CD8-positive, alpha-beta T cell (primary cell): ENCODE measurements at places on chromosomes 12 and 14.

- peak; percentile 92 for DNase-seq
These were observed 50.5 kb downstream of the IRF2BPL start for GRCh38 chr14:76977793-76978720.

DNA sequence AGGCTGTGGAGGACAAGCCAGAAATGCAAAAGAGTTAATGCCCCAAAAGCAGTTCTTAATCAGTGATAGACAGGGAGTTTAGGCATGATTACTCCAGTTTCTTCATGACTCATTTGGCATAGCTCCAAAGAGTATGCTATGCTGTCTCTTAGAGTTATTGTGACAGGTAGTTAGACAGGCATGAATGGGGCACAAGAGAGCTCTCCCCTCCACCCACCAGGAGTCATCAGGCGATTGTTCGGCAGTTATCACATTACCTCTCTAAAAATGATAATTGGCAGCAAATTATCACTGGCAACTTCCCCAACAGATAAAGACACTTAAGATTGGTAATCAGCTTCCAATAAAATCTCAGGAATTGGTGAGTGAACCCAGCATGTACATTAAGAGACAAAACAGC, 320.1 kb downstream of the DAD1 start:
- peak; percentile 7 for DNase-seq

GRCh38 chr12:63876980-63877379, 32.5 kb downstream of the SRGAP1 start:
- no peak for DNase-seq

GRCh38 chr14:28375295-28375694, 391.3 kb upstream of the FOXG1 start:
- no peak for DNase-seq

DNA sequence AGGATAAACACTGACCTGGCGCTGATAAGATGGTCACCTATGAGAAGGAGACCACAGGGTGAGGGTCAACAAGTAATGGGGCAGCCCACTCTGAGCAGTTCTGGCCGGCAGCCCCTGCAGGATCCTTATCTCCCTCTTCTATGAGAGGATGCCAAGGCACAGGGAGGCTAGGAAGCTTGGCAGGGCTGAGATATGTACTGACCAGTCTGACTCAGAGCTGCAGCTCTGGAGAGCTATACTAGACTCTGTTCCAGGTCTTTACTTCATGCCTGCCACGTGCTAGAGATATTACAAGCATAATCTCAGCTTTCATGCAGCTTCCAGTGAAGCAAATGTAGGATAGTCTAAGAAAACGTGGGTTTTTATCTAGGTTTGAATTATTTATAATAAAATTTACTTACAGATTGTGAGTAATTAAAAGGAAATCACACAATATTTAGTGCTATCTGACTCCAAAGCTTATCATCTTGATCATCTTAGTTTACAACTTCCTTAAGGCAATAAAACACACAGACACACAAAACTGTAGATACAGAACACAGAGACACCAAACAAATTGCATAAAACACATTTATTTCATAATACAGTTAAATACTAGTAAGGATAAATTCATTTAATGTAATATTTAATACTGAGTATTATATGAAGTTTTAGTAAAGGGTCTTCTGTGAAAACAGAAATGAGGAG, 32.3 kb downstream of the GIT2 start:
- no peak for DNase-seq

GRCh38 chr14:94441531-94442205, 10.9 kb downstream of the SERPINA11 start:
- no peak for DNase-seq

GRCh38 chr14:69561893-69562292, 12.8 kb downstream of the CCDC177 start:
- DNase-seq: no peak

GRCh38 chr12:131074221-131075083, 120.7 kb downstream of the ADGRD1 start:
- DNase-seq: no peak

GRCh38 chr12:1829306-1829900, 9.0 kb downstream of the LRTM2 start:
- no peak for DNase-seq

DNA sequence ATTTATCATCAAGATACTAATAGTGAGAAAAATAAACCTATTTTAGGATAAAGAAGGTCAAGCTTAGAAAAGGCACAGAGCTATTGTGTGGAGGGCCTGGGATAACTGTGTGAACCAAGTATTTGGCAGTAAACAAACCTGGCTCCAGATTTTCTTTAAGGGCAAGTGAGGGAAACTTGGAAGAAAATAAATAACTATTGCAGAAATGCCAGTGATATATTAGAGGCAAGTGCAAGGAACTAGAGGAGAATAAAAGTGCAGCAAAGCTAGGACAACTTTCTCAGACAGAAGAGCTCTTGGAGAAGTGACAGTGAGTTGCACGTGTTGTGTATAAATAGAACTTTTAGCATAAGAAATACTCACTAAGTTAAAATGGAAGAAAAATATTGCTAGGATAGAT, 83.7 kb downstream of the PRKD1 start:
- no peak for DNase-seq

- no peak for DNase-seq
These were observed 133.5 kb downstream of the BICD1 start for GRCh38 chr12:32240162-32240561.

DNA sequence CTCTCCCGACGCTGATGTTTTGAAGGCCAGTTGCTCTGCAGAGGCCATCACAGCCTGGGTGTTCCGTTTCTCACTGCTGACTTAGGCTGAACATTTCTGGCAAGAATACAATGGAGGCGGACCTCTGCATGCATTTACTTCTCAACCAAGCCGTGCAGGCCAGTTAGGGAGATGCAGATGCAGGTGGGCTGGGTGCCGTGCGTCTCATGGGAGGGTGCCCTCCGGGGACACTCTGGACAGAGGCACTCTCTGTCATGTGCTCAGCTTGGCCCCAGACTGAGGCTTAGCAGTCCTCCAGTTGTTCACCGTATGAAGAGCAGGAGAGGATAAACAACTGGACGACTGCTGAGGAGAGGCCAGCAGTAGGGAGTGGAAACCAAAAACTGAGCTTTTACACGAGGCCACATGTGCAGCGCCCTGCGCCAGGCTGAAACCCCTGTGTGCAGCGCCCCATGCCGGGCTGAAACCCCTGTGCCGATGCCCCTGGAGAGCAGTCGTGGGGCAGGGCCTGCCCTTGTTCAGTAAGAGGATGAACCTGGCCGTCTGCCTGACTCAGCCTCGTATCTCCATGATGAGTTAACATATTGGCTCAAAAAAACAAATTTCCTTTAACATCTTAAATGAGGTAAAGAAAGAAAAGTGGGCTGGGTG, 32.3 kb downstream of the DDX51 start:
- DNase-seq: no peak

GRCh38 chr14:51566831-51567582, 84.7 kb upstream of the FRMD6 start:
- peak; percentile 57 for DNase-seq

GRCh38 chr12:105874121-105874520, 264.6 kb downstream of the NUAK1 start:
- no peak for DNase-seq

- DNase-seq: no peak
These were observed 25.2 kb downstream of the SPRING1 start for GRCh38 chr12:116712458-116713303.

DNA sequence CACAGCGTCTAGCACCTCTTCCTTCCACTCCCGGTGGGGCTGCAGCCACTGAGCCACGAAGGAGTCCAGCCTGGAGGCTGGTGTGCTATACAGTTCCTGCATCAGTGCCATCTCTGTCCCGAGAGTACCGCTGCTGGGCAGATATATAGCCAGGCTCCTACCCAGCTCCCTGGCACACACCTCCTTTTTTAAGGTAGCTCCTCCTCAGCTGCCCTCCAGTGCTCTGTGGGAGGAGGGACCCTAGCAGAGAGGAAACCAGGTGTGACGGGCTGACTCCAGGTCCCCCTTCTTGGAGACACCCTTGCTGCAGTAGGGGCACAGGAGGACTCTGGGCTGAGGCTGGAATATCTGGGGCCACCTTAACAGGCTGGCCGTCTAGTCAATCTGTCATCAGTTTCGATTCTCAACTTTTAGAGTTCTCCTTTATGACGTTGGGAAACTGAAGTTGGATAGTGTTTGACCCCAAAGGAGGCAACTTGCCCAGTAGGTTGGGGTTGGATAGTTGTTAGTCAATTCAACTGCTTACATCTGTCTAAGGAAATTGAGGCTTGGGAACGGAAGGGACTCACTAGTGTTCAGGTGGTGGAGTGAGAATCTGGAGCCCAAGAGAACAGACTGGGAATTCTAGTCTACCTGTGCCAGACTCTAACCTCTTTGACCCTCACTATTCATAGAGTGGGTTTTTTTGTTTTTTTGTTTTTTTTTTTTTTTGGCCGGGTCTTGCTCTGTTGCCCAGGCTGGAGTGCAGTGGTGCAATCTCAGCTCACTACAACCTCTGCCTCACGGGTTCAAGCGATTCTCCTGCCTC, at the start of gene OASL:
OASL (minus strand) TSS at position 386 of the 808 bp plus-strand sequence; CDS start at position 111, 275 bp downstream.
- DNase-seq: peak; percentile 46

- DNase-seq: no peak
These were observed at the start of gene RFX4 for GRCh38 chr12:106582641-106583230. Gene RFX4, plus strand, starts transcription at chr12:106583004. Its CDS starts 317 bp downstream, at chr12:106583321.

GRCh38 chr12:92337128-92337527, 191.5 kb upstream of the BTG1 start:
- no peak for DNase-seq

DNA sequence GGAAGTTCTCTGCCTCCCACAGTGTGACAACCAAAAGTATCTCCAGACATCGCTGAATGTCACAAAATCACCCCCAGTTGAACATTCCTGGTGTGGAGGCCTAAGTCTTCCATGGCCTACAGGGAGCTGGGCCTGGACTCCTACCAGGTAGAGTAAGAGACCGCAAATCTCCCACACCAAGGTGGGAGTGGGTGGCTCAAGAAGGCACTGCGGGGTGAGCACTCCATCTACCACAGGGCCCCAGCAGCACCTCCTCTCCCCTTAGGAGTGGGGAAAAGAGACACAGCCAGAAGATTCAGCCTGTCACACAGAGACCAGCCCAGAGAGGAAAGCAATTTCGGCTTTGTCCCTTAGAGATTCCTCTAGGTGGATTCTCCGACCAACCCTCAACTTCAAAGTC, 25.5 kb downstream of the LRTM2 start:
- no peak for DNase-seq

DNA sequence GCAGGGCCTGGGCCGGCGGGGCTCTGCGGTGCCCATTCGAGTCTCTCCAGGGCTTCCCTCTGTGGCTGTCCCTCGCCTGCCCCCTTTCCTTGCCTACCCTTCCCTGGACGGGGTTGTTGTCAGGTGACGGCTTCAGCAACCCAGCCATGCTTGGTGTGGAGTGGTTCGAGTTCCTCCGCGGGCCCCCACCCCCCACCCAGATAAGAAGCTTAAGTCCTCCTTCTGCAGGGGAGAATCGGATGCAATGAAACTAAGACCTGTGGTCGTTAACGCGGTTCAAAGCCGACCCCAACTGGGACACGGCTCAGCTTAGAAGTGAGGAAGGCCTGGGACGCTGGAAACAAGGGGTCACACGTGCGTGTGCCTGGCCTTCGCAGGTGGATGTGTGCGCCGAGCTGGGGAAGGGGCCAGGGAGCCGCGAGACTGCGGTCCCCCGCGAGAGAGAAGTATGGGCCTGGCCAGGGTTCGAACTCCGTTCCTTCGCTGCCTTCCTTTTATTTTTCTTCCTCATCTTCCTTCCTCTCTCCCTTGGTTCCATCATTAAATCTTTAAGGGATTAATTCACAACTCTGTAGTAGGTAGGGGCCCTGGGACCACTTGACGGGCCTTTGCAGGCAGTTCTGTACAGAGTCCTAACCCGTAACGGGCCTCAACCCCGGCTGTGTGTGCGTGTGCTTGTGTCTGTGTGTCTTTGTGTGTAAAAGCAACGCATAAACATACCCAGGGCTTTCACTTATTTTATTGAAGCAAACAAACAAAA, 3.5 kb downstream of the TTC6 start:
- DNase-seq: no peak

GRCh38 chr12:118680356-118680963, 300.9 kb upstream of the SRRM4 start:
- DNase-seq: no peak

- no peak for DNase-seq
These were observed 27.1 kb downstream of the DEGS2 start for GRCh38 chr14:100132161-100132902.

- DNase-seq: no peak
These were observed 18.3 kb downstream of the VWF start for GRCh38 chr12:6106218-6106617.

DNA sequence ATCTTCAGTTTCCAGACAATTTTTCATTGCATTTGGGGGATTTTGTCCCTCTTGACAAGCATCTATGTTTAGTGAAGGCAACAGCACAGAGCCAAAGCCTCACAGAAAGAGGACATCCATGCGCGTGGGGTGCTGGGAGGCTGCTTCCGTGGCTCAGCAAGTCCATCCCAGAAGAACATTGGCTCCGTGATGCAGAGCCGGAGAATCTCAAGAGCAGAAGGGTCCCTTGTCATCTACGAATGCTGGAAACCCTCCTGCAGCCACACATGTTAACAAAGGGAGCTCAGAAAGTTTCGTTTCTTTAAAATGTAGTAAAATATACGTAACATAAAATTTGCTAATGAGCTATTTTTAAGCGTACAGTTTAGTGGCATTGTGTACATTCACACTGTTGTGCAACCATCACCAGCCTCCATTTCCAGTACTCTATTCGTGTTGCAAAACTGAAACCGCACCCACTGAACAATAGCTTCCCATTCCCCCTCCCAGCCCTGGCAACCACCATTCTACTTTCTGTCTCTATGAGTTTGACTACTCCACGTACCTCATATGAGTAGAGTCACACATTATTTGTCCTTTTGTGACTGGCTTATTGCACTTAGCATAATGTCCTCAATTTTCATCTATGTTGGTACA, 185.9 kb downstream of the TTC7B start:
- DNase-seq: no peak

DNA sequence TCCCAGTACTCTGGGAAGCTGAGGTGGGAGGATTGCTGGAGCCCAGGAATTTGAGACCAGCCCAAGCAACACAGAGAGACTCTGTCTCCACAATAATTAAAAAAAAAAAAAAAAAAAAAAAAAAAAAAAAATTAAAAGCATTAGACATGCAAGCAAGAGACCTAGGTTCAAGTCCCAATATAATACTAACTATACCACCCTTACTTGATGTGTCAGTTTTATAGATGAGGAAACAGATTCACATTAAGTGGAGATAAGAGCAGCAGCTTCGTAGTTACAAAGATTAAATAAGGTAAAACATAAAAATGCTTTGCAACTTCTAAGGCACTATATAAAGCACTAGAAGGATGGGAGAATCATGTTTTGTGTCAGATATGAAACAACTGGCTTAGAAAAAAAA, 9.1 kb downstream of the PPTC7 start:
- no peak for DNase-seq

GRCh38 chr12:29547151-29547632, 49.7 kb upstream of the OVCH1 start:
- no peak for DNase-seq

- DNase-seq: no peak
These were observed 277.9 kb upstream of the FLRT2 start for GRCh38 chr14:85252011-85252410.

- DNase-seq: no peak
These were observed 451 bp downstream of the IRAK3 start for GRCh38 chr12:66189486-66189843.
